ENCODE measurements at places on chromosomes 16 and 17.

- no peak for DNase-seq
These were observed 7.6 kb upstream of the RPL13 start for GRCh38 chr16:89552913-89553312.

DNA sequence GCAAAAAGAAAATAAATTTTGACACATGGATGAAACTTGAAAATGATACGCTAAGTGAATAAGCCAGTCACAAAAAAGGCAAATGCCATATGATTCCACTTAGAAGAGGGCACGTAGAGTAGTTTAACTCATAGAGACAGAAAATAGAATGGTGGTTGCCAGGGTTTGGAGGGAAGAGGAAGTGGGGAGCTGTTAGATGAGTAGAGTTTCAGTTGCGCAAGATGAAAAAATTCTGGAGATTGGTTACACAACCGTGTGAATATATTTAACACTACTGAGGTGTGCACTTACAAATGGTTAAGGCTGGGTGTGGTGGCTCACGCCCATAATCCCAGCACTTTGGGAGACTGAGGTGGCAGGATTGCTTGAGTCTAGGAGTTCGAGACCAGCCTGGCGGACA, 93.4 kb upstream of the TMEM132E start:
- DNase-seq, result no peak

GRCh38 chr16:66481081-66481942, 54.2 kb downstream of the BEAN1 start:
- no peak for DNase-seq

DNA sequence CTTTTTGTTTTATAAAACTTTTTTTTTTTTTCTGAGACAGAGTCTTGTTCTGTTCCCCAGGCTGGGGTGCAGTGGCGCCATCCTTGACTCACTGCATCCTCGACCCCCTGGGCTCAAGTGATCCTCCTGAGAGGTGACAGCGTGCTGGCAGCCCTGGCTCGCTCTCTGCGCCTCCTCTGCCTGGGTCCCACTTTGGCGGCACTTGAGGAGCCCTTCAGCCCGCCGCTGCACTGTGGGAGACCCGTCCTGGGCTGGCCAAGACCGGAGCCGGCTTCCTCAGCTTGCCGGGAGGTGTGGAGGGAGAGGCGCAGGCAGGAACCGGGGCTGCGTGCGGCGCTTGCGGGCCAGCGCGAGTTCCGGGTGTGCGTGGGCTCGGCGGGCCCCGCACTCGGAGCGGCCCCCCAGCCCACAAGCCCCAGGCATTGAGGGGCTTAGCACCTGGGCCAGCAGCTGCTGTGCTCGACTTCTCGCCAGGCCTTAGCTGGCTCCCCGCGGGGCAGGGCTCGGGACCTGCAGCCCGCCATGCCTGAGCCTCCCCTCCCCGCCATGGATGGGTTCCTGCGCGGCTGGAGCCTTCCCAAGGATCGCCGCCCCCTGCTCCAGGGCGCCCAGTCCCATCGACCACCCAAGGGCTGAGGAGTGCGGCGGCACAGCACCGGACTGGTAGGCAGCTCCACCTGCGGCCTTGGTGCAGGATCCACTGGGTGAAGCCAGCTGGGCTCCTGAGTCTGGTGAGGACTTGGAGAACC, 49.6 kb upstream of the HELZ start:
- DNase-seq, result no peak

DNA sequence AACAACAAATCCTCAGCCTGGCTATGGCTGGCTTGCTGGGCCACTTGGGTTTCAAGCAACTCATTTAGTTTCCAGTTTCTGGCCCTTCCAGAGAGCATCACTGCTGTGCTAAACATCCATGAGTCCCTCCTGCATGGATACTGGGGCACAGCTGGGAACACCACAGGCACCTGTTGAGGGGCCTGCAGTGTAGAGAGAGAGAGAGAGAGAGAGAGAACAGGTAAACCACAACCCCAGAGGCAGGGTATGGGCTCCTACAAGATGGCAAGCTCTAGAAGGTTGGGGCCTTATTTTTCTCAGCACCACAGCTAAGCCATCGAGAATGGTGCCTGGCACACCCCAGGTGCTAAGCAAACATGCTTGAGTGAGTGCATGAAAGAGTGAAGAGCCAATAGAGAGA, 120.3 kb downstream of the RBFOX3 start:
- DNase-seq, result no peak

- DNase-seq, result no peak
These were observed 30.7 kb downstream of the TMC7 start for GRCh38 chr16:19014461-19014860.

DNA sequence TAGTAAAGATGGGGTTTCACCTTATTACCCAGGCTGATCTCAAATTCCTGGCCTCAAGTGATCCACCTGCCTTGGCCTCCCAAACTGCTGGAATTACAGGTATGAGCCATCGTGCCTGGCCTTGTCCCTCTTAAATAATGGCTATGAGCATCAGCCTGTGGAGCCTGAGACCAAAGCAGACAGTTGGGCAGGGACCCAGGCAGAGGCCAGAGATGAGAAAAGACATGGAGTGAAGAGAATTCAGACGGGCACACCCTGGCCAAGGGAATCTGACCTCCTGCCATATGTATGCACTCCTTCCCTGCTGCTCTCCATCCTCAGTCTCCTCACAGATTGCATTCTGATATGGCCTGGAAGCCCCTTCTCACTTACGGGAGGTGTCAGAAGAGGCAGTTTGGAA, 98.4 kb upstream of the DNAH9 start:
- no peak for DNase-seq

DNA sequence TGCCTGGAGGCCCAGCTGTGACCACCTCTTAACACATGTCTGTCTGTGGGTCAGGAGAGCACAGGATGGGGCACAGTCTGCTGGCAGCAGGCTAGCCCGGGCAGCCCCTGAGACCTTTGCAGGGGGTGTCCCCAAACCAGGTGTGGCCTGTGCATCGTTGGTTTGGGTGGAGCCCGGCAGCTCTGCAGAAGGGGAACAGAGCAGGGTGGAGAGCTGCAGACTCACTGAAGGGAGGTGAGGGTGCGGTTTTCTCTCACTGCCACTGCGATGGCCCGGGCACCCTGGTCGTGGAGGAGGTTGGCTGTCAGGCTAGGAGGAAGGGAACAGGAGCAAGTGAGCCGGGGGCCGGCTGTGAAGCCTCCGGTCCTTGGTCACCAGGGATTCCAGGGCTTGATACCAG, 28.8 kb downstream of the NLRC3 start:
- DNase-seq, result no peak

All from stimulated activated CD4-positive, alpha-beta T cell treated with anti-CD3 and anti-CD28 coated beads, Interleukin-2, amount 100 ng/mL, for 24 hours (primary cell).